ENCODE measurements at places on chromosomes 2 and 18.

DNA sequence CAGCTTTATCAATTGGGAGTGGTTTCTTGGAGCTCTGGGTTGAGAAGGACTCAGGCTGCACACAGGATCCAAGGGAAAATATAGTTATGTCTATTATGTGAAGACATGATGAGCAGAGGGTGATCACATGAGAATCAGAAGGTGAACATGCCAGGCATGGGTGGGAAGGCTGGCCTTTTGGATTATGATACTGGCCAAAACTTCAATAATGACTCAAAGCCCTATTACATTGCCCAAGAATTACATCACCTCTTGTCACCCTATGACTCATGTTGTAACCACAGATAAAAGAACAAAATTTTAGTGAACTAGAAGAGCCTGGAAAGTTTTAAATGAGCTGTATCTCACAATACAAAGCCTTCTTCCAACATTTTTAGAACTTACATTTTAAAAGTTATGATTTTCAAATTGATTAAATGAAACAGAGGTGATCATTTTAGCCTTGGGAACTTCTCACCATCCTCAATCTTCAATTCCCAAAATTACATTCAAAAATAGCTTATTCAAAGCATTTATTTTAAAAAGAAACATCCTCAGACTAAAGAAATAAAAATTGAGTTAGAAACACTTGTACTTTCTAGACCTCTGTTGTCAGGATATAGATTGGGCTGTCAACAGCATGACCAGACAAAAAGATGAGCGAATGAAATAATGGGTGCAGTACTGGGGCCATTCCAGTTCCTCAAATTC is 428.3 kb downstream of the MBD2 start:
- no peak for DNase-seq

- DNase-seq: no peak
Measured at GRCh38 chr2:13858626-13859025, 773.9 kb upstream of the LRATD1 start.

DNA sequence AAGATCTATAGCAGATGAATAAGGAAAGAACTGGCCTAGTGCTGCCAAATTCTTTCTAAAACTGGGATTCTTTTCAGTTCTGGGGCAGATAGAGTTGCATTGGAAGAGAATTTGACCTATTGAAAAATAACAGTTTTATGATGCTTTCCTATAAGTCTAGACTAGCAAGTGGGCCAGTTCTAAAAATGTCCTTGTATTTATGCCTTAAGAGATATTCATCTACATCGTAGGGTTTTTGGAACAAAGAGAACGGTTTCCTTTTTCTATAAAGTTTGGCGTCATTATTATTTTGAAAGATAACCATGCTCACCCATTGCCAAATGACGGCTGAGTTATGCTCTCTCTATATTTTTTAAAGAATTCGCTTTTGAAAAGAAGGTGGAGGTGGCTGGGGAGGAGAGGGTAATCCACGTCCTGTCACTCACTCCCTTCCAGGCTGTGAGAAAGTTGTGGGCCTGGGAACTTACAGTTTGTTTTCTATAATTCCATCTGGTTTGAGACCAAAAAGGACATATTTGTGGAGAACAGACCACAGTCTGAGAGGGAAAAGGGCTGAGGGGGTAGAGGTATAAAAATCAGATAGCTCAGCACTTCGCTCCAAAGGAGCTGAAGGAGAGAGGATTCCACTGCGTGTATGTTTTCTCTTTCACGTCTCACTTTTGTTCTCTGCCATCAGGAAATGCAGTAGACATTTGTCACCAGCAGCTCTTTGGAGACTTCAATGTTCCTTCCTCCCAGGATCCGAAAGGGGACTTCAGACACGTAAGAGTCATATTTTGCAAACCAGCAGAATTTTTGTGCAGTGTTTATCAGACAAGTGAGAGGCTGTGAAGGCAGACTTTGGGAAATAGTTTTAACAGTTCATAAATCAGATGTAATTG is 281.9 kb upstream of the FN1 start:
- no peak for DNase-seq

DNA sequence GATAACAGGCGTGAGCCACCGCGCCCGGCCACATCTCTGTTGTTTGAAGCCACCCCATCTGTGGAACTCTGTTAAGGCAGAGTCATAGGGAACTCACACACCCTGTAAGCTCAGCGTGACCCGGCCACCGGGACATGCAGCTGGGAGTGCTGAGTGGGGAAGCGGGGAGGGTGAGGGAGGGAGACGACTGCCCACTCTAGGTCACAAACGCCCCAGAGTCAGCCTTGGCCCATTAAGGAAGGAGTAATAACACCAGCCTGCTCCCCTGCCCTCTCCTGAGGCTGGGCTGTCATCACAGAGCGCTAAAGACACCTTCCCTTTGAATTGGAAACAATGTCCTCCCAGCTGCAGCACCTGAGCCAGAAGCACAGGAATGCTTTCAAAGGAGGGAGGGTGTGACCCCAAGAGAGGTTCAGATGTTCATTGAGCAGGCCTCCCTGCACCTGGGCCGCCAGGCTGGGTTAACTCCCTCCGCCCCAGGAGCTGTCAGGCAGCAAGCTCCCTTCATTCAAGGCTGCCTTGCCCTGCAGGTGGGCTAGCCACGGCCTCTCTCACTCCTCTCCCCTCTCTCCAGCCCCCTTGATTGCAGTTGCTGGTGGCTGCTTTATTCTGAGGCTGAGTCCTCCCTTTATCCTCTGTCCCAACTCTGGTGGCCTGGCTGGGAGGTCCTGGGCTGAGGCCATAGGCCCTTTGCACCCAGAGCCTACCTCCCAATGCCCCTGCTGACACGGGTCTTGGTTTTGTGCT is 77.2 kb upstream of the HPCAL1 start:
- DNase-seq: no peak

DNA sequence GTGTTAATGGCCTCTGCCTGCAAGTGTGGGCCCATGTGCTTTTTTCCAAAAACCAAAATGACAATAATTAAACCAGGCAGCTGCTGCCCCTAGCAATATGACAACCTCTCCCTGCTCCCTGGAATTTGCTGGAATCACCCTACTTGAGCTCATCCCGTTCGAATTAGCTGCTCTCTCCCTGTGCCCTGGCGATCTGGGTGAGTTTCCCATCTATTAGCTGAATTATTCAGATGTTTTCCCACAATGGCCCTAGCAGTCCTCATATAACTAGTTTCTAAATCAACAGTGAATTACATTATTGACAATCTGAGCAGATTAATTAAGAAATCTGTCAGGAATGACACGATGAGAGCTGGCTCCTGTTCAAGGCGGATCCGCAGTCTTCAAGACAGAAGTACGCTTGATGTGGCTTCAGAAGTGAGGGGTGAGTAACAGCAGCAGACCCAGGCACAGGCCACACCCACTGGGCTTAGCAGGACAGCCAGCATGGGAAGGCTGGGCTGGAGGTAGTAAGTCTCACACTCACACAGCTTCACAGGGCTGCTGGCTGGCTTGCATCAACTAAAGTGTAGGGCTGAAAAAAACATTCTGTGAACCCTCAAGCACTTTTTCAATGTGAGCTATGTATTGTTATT is 366.2 kb upstream of the ID2 start:
- DNase-seq: no peak

DNA sequence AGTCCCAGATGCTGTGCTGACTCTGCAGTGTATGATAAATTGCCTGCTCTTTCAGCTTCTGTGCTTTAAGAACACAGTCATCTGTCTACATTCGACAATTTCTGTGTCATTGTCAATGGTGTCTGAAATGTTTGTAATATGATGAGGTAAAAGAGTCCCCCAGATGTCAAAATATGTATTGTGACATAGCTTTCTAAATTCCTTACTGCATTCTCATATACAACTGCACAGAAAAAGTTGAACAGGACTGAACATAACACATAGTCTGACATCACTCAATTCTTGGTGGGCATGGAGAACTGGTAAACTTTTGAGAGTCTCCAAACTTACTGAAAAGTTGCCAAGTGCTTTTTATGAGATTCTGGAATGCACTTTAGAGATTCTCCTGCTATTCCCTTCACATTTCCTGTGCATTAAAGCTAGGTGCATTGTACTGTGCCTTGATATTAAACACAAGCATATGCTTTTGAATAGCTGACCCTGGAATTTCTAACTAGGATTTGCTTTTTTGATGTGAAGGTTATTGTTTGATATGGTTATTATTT is 48.1 kb upstream of the ARHGAP28 start:
- no peak for DNase-seq

DNA sequence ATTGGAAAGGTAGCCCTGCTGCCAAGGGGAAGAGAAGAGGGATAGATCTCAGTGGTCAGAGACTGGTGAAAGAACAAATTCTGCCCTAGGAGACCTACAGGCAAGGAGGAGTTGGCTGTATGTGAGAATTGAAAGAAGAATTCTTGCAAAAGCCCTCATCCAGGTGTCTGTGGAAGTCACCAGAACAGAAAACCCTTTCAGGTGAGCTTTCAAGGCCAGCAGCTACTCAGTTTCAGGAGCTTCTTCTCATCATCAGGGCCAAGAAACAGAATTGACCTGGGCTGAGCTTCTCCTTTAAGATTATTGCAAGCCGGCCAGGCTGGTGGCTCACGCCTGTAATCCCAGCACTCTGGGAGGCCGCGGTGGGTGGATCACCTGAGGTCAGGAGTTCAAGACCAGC is 110.2 kb downstream of the CDK15 start:
- DNase-seq: no peak

DNA sequence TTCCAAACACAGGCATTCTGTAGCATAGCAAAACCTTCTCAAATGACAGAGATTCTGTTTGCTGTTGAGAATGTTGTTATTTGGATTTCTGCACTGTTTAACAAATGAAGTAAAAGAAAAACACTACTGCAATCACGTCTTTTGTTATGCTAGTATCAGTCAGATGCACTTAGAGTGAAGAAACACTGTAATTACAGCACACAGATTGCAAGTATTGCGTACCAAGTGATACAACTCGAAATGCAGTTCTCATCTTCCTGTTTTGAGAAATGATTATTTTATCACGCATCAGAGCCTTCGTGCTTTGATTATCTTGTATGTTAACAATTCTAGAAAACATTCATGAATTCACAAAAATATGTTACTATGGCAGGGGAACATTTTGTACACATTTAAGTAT is 41.8 kb upstream of the KLF11 start:
- no peak for DNase-seq

DNA sequence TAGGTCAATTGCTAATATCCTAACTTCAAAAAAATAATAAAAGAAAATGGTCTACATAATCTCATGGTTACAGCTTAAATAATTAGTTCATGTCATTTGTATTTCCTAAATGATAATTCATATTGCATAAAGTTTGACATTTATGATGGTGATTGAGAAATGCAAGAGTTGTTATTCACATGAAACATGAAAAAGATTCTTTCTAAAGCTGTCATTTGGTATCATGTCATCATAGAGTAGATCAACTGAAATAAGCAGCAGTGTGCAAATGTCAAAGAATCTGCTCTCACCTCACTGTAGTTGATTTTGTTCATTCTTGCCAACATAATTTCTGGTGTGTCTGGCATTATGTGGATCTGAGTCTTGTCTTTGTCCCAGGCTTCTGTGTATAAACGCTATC is 95.3 kb downstream of the NEB start:
- DNase-seq: no peak

GRCh38 chr2:127563458-127564428 is 28.3 kb downstream of the MYO7B start:
- no peak for DNase-seq

GRCh38 chr18:12628706-12629702 is 28.9 kb downstream of the SPIRE1 start:
- DNase-seq: no peak

- DNase-seq: no peak
Measured at GRCh38 chr2:231411237-231411636, 15.7 kb downstream of the B3GNT7 start.

- no peak for DNase-seq
Measured at GRCh38 chr18:21254576-21254975, 12.5 kb downstream of the GREB1L start.

DNA sequence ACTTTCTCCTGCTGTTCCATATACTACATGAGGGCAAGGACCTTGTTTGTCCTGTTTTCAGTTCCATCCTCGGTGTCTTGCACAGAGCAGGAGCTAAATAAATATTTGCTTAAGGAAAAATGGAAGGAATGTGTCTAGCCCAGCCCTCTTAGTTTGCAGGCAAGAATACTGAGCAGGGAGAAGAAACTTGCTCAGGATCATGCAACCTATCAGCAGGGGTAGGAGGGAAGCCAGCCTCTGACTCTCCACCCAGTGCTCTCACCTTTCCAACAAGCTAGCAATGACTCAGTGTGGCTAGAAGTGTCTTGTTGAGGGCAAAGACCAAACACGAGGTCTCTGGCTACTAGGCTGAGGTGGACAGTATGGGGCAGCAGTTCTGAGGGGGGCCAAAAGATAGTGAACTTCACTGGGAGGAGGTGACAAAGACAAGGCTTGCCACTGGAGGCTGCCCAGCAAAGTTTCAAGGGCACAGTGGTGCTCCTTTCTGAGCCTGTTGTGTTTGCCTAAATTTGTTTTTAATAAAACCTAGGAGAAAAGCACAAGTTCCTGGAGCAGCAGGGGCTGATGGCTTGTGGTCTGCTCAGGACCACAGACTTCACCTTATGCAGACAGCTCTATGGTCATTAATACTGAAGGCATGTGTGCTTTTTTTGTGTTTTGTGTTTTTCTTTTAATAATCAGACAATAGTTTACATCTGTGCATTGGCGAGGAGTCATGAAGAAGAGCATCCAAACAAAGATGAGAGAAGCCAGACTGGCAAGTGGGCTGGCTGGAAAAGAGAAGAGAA is 49.1 kb upstream of the CTAGE1 start:
- DNase-seq: no peak

- DNase-seq: no peak
Measured at GRCh38 chr18:79788734-79789085, 9.0 kb upstream of the KCNG2 start.

GRCh38 chr2:152577579-152577978 is 139.7 kb downstream of the PRPF40A start:
- no peak for DNase-seq

DNA sequence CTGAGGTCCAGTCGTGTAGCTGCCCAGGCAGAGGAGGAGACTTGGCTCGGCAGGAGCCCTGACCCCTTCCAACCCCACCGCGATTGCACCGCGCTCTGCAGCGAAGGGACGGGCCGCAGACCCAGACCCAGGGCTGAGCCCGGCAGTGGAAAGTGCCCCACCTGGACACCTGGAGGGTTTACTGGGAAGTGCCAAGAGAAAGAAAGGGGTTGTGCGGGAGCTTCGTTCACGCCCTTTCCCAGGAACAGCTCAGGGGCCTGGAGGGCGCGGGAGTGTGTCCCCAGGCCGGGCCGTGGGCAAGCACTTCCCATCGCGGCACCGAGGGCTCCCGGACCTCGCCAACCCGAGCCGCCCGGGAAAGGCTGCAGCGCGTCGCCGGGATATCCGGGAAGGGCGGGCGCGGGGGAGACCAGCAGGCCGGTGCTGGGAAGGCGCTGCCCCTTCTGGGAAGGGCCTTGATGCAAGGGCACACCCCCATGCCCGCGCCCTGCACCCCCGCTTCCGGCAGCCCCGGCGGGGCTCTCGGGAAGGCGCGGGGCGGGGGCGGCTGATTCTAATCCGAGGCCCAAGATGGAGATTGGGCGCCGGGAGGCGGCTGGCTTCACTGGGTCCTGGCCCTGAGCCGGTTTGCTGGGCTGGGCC is 36.1 kb upstream of the MRPL33 start:
- no peak for DNase-seq

GRCh38 chr18:57975805-57976204 is 68.2 kb upstream of the NEDD4L start:
- DNase-seq: no peak

Data from esophagus squamous epithelium (tissue), 5 donors.